Activated CD4-positive, CD25-positive, alpha-beta regulatory T cell treated with anti-CD3 and anti-CD28 coated beads, Interleukin-2, amount 50 U/mL, for 24 hours (primary cell): ENCODE measurements at places on chromosomes 2 and 18.
A peak's percentile ranks its signal among the peaks of the same experiment; 100 is the strongest.

DNA sequence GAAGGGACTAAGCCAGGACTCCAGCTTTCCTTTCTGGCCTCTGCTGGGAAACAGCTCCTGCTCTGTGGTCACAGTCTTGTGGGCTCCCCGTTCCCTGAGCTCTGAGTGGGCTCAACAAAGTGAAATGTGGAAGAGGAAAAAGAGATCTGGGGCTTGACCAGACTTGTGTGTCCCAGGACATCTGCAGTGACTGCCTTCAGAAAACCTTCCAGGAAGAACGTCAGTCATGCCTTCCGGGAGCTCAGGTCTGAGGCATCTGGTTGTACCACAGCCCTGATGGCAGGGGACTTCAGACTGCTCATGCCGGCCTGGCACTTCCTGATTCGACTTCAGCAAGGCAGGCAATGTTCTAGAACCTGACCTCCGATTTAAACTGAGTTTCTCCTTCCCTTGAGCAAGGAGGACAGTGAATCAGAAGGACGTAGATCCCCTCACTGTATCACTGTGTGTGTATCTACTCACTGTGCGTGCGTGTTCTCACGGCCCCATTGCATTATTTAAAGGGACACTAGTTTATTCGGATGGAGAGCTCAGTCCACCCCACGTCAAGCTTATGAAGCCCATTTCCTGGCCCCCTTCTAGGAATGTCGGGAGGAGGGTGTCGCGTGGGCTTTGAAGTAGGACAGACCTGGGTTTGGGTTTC, 548 bp upstream of the FBLN7 start:
- peak; percentile 74 for ATAC-seq

DNA sequence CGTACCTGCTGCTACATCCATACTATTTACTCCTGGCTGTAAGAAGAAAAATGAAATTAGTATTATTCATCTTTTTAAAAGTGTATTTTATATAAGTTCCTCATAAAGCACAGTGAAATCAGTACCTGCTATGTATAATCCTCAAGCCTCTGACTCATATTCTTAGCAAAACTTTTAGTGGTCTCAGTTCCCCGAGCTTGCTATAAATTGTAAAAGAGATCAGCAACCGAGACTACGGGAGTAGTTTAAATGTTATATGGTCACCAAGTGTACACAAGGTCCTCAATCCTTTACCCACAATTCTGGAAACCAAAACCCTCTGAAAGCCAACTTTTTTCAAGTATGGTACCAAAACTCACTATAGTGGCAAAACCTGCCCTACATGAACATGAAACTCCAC, 24.2 kb downstream of the PRPF40A start:
- peak; percentile 64 for ATAC-seq

GRCh38 chr2:41602341-41602740, 445.5 kb upstream of the PKDCC start:
- ATAC-seq, result no peak

- ATAC-seq, result no peak
Observed at GRCh38 chr2:184554736-184555135, 43.6 kb upstream of the ZNF804A start.

DNA sequence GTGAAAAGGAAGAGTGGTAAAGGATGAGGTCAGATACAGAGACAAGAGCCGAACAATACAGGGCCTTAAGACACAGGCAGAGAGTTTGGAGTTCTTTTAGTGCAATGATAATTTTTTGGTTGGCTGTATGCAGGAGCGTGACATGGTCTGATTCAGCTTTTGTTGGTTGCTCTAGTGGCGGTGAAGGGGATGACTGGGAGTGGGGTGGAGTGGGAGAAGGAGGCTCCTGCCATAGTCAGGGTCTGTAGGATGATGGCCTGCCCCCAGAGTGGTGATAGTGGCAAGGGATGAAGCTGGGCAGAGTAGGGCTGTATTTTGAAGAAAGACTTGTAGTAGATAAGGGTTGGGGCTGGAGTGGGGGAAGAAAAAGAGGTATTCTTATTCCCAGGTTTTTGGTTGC, 306.6 kb upstream of the VWC2L start:
- no peak for ATAC-seq

DNA sequence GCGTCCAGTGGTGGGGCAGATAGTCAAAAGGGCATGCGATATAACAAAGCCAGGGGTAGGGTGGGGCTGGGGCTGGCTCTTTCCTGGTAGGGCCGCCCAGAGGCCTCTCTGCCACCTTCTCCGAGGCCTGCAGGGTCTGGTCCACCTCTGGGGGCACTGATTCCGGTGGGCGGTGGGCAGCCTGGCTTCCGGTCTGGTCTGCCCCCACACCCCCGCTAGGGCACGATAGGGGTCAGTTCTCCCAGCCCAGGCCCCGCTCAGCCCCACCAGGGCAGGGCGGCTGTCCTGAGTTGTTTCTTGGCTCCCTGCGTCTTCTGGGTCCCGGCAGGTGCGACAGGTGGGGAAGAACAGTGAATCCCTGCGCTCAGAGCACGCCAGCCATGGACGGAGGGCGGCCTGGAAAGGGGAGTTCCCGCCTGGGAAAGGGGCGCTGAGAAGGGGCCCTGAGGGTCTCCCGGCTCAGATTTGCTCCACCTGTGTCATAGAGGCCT, 707 bp upstream of the ERFE start:
- ATAC-seq, result no peak

- ATAC-seq, result no peak
Observed at GRCh38 chr2:106685180-106685897, 198.2 kb downstream of the CD8B2 start.

- ATAC-seq, result no peak
Observed at GRCh38 chr2:13611939-13612338, 895.2 kb downstream of the TRIB2 start.

DNA sequence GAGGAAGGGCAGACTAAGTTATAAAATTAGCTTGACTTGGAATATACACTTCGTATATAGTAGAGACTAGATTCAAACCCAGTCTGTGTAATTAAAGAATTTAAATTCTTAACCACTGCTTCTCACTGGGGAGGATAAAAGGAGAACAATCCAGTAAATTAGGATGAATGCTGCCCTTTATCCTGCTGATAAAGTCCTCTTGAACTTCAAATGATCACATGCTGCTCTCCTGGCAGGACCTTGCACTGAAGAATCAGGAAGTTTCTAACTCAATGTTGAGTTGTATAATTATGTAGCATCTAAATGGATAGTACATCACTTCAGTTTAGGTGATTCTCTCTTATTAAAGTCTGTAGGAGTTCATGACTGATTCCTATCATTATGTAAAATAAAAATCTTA, 1179.7 kb downstream of the DSC3 start:
- ATAC-seq, result no peak

DNA sequence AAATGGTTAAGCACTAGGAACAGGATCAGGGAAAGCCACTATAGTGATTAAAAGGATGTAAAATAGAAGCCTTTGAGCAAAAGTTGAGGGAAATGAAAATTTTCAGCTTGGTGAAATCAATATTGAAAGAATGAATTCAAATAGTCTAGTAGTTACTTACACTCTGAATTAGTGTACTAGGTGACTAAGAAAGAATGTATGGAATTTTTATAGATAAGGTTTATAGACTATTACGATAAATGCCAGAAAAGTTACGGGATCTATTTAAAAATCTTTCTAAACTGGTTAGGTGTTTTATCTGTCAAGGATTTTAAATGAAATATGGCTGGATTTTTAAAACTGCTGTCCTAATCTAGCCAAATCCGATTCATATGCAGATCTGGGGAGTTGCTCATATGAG, 208.6 kb downstream of the MYO3B start:
- ATAC-seq, result no peak

- ATAC-seq, result no peak
Observed at GRCh38 chr2:1550658-1551316, 137.5 kb downstream of the TPO start.

DNA sequence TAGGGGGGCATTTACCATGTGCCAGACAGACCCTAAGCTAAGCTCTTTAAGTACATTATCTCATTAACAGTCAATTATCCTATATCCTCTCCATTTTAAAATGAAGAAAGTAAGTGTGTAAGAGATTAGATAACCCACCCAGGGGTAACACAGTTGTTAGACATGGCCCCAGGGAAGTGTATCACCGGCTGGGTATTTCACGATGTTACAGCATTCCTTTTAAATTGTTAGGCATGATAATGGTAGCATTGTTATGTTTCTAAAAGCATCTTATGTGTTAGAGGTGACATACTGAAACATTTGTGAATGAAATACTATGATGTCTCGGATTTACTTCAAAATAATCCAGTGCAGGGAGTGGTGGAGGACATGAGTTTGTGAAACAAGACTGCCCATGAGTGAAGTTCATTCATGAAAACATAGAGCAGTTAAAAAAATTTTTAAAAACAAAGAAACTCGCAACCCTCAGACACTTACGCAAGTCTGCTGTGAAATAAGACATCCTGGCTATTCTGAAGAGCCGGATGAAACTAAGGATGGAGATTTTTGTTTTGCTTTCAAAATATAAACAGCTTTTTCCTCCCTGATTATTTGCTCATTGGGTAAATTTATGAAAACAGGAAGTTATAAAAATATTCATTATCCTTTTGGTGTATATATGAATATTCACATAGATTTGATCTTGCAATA, 54.9 kb downstream of the IL1RL2 start:
- ATAC-seq, result no peak

GRCh38 chr2:126998486-126998885, 99.8 kb downstream of the TEX51 start:
- ATAC-seq, result no peak

- no peak for ATAC-seq
Observed at GRCh38 chr2:189466656-189467055, 25.4 kb downstream of the WDR75 start.

DNA sequence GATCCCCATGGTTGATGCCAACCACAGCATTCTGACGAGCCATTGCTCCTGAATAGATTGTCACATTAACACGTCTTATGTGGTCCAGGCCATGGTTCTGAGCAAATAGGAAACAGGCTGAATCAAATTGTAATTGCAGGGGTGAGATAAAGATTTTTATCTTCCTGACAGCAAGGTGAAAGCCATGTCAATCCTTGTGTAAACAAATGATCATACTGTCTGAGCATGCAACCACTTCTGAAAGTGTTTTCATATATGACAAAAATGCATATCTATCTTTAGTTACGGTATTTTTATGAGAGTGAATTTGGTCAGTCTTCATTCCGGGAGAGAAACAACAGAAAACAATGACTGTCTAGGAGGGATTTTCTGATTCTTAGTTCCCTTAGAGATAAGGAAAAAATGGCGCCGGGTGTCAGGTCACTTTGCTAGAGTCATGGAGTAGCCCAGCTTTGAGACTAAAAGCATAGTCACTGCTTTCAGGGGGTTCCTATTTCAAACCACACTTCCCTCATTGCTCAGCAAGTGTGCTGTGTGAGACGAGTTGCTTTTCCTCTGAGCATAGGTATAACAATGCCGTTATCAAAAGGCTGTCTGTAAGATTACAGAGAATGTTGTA, 958.9 kb downstream of the DCDC2C start:
- ATAC-seq, result no peak

GRCh38 chr2:108993095-108993937, 4.3 kb upstream of the EDAR start:
- no peak for ATAC-seq

- ATAC-seq, result no peak
Observed at GRCh38 chr2:120744817-120745216, 9.1 kb downstream of the GLI2 start.

DNA sequence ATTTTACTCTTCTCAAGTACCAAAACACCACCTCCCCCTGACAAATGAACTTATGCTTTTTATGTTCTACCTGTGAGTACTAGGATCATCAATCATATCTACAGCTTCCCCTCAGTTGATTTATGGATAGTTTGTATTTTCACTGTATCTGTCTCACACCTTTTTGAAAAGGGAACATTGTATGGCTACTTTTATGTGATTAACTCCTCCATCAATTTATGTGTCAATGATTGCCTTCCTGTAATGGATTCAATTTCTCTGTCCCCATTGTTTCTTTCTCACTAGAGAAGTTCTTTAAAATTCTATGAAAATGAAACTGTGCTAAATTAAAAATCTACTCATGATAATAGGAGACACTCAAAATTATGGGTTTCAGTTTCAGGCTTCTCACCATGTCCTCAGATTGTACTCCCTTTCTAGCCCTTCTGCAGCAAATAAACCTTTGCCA, 935.0 kb downstream of the TRIB2 start:
- no peak for ATAC-seq

GRCh38 chr2:240355001-240355891, 80.2 kb upstream of the GPC1 start:
- no peak for ATAC-seq

DNA sequence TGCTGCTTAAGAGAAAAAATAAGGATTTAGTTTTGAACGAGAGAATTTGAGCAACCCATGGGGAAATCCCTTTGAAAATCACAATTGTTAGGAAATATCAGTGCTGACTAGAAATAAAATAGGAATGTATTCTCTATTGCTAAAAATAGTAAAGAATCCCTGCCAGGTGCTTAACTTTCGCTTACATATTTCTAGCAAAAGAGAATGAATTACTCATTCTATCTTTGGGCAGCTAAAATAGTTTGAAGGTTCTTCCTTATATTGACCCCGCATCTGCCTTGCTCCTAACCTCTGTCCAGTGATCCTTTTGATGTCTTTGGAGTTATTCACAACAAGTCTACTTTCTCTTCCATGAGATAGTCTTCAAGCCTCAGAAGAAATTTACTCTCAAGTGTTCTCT, 103.8 kb downstream of the PLCL1 start:
- no peak for ATAC-seq

DNA sequence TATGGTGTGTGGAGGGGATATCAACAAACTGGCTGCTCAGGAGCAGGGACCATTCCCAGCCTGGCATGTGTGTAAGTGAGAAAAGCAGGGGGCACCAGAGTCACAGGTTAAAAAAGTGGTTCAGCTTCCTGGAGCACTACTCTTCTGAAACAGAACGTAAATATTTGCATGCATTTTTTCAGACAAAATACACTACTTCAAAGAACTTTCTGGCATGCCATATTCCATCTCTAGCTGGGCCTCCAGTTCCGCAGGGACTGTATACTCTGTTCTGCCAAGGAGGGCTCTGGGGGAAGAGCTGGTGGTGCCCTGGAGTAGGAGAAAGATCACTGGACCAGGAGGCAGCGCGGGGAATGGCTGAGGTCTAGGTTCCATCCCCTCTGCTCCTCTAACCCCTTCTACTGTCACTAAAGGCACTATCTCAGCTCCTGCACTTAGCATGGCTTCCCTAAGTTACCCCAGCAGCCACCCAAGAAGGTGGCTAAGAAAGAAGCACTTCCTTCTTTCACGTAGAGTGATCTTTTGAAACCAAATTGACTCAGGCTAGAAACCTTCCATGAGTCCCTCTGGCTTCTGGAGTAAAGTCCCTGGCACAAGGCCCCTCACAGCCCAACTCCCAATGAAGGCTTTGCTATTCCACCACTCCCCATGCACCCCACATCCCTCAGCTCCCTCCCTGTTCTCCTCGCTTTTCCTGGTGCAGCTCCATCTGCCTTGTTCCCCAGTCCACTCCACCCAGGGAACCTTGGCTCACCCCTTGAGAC, 57.6 kb upstream of the CABLES1 start:
- no peak for ATAC-seq
